ENCODE measurements at places on chromosomes 1 and 21. TPM values are rescaled to one million over a fixed set of nuclear protein-coding genes. Genes with fewer than 3 reads are reported as not detected.

The ATP6V1G3 gene
- total RNA-seq: not detected

The DDAH1 gene
- total RNA-seq: 49.8 TPM

DNA sequence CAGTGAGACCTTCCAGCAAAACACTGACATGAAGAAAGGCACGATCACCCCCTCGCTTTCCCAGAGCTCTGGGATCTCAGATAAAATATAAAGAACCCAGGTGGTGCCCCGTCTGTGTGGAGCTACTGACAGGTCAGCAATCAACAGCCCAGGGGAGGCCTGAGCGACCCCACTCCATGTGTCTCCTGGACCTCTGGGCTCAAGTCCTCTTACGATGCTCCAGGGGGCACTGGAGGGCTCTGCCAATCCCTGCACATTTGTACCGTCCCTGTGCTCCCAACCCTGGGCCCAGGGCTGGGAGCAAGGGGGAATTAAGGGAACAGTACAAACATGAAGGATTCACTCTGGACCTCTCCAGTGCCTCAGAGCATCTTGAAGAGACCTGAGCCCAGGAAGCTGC lies 12.5 kb downstream of the S100A7A start:
- no peaks in the 10 kb centered on the region for H3K27me3 ChIP-seq
- H3K36me3 ChIP-seq: no peaks in the 10 kb centered on the region
- DNase-seq: no peak
- no peaks in the 10 kb centered on the region for H3K4me1 ChIP-seq

DNA sequence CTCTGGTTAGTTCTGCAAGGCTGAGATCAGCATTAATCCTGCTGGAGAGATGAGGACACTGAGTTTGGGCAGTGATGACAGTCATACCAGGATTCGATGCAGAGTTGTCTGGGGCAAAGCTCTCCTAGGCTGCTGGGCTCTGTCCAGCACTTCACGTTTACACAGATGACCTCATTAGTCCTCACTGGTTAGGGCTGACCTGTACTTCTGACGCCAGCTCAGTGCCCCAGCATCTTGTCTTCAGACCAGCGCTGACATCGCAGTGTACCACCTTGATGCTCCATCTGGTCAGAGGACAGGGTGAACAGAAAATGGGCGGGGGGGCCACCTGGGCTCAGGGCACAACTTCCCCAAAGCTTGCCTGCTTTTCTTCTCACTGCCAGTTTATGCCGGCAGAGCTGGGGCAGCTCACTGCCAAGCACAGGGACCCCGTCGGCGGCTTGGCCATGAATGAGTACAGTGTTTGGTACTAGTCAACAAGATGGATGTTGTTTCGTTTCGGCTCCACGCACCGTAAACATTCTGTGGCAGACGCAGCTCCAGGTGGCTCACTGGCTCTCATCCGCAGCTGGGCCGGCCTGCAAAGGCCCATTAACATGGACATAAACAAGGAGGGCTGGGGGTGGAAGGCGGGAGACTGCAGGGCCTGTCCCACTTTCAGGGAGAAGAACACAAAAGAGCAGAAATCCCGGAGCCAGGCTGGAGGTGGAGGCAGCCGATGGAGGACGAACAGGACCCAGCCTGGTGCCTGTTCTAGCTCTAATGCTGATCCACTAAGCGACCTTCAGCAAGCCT lies 118.7 kb downstream of the GLIS1 start:
- H3K4me3 ChIP-seq: no peak overlapping the region
- no peak for DNase-seq

DNA sequence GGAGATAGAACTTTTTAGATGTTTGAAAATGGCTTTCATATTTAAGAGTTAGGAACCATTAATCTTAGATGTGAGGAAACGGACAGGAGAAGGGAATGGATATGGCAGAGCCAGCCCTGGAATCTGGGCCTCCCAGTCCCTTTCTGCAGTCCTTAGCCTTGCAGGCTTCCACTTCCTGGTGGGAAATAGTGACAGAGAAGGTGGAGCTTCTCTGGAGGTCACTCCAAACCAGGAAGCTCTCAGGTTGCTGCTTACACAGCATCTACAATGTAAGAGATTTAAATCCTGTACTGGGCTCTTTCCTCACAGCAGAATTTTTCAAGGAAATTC lies 2.5 kb downstream of the S100A11 start:
- DNase-seq: no peak
- peak overlapping the region; percentile 14 for H3K4me3 ChIP-seq
- H3K27ac ChIP-seq: peak overlapping the region; percentile 100
- no peaks in the 10 kb centered on the region for H3K36me3 ChIP-seq
- peaks cover 17% of the 10 kb centered on the region for H3K4me1 ChIP-seq
- no peaks in the 10 kb centered on the region for H3K27me3 ChIP-seq
